Amniotic epithelial cell (primary cell): ENCODE measurements at places on chromosomes 4 and X.

DNA sequence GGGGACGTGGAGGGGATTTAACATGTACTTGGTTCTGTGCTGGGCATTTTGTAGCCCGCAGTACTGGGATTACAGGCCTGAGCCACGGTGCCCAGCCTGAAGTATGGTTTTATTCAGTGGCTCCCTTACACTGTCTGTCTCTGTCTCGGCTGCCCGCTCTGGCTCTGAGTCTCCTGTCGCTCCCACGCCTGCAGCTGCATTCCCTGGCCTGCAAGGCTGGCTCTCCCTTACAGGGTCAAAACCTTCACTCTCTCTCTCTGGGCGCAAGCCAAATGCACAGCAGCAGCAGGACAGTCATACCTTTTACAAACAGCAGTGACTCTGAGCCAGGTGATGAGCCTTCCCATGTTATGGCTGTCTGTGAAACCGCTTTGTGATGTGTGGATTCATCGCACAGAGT, 72.1 kb downstream of the HTRA3 start:
- DNase-seq = no peak

- DNase-seq = no peak
Observed at GRCh38 chrX:21657318-21658151, 595 bp downstream of the KLHL34 start.

DNA sequence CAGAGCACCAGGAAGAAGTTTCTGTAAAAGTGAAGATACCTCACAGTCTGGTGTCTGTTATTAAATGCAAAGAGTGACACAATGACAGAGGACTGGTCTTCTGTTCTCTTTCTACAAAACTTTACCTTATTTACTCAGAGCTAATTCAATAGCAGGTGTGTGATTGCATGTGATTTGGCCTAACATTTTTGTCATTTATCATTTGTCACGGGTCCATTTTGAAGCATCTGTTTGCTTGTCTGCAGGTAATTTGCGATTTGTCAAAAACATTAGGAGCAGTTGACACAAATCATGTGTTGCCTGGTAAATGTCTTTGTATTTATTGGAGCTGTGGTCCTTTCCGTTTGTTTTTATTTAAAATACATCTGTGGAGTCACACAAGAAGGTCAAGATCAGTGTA, 1232.4 kb downstream of the STIM2 start:
- no peak for DNase-seq

DNA sequence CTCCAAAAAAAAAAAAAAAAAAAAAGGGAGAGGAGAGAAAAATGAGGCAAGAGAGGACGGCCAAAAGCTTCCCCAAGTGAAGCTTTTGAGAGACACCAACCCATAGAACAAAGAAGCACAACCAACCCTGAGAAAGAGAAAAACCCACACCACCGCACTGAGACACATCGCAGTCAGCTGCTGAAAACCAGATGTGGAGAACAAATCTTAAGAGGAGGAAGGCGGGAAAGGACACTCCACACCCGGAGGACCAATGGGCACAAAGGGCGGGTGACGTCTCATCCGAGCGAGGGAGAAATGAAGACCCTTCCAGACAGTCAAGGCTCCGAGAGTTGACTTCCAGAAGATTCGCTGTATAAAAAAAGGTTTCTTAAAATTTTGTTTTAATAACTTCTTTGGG, 112.1 kb downstream of the AFAP1 start:
- DNase-seq = no peak

- DNase-seq = no peak
Observed at GRCh38 chr4:99762728-99763127, 53.9 kb upstream of the DAPP1 start.

GRCh38 chr4:150176547-150176946, 98.3 kb downstream of the DCLK2 start:
- no peak for DNase-seq

GRCh38 chr4:80195441-80196140, 1.7 kb upstream of the PRDM8 start:
- no peak for DNase-seq

DNA sequence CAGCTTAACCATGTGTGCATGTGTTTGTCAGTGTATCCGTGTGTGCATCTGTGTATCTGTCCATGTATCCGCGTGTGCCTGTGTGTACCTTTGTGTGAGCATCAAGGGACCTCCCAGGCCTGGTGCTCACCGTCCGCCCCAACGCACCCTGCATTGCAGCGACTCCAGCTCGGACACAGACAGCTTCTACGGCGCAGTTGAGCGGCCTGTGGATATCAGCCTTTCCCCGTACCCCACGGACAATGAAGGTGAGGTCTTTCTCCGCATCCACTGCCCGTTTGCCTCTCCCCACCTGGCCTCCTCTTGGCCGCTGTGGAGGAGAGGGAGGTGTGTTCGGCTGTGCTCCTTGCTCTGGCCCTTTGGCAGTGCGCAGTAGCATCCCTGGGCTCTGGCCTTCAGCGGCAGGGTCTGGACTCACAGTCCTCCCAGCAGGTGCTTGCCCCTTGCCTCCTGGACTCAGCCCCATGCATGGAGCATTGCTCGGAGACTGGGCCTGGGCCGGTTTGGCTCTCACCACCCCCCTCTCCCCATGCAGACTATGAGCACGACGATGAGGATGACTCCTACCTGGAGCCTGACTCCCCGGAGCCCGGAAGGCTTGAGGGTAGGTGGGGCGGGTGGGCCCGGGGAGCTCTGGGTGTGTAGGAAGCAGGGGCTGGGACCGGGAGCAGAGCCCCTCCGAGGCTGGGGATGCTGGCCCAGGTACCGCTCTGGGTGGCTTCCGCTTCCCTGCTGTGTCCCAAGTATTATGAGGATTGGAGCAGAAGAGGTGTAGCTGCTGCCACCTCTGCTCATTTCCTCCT, 16.4 kb upstream of the ADD1 start:
- DNase-seq = no peak

DNA sequence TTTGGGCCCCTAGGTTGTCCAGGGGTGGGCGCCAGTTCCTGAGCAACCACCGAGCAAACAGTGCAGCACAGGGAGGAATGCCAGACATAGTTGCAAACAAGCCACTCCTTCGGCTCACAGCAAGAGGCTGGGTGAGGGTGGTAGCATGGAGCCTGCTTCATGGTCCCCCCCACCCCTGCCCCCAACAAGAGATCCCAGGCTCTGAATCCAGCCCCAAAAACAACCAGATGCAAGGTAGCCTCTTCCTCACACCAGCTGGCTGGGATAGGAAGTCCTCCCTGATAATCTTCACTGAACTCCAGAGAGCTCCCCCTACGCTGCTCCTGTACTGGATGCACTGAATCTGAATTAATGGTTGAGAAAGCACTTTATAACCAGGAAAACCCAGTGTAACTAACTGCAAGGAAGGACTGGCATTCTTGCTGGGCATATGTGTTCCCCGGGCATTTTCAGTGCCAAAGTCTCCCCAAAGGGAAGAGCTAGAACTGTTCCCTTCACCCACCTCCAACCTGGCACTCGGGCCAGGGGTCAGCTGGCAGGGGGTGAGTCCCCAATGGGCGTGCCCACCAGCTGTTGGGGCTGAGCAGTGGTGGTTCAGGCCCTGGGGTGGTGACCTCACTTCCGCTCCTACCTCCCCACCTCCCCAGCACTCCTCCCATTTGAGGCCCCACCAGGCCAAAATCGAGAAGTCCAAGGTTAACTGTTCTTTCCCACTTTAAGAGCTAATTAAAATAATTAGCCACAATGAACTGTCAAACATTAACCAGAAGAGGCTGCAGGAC, 1.5 kb downstream of the ELF4 start:
- peak; percentile 32 for DNase-seq

- DNase-seq = peak; percentile 62
Observed at GRCh38 chr4:73976716-73977115, 5.1 kb downstream of the PF4 start.

DNA sequence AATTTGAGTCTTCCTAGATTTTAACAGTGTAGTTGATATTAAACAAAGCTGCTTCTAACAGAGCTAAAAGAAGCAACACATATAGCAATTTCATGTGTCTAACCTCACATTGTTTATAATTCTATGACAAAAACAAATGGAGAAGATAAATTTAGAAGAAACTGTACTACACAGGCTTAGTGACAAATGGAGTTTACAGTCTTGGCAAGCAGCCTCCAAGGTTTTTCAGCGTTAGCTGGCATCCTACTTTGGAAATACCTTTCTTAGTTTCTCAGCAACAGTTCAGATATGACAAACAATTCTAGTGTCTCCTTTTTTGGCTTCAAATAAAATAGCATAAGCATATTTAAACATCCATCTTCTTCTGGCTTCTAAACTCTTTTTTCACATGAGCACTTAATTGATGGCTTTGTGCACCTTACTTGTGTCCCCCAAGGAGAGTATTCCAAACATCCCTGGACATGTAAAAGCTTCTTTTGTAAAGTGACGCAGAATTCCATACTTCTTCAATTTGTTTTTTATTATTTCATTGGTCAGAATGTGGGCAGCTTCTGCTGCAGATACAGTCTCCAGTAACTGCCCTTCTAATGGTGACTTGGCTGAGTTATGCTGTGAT, 249.8 kb downstream of the ANTXR2 start:
- DNase-seq = peak; percentile 77

DNA sequence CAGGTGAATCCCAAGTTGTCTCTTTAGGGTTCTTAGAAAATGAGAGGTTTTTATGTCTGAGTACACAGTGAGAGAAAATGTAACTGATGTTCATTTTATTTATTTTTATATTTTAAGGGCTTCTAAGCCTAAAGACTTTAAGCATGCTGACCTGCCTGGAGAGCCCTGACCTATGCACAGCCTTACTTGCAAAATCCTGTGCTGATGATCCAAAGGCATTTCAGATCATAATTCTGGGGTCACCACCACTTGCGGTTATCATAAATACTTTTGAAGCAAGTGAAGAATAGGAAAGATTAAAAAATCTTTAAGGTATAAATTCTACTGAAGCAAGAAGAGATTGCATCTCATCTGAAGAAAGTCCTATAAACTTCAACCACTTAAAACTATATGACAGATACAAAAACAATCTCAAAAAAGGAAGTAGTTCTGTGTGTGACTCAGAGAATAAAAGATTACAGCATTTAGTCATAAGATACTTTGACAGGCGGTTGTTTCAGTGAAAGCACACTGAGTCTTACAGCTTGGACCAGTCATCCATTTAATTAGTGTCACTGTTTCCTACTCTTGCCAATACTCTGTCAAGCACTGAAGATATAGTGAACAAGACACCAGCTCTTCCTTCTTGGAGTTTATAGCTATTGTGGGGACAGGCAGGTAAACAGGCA, 245.2 kb upstream of the DIPK2B start:
- DNase-seq = peak; percentile 87

- no peak for DNase-seq
Observed at GRCh38 chr4:2408401-2408958, 10.0 kb downstream of the ZFYVE28 start.

- no peak for DNase-seq
Observed at GRCh38 chr4:161183729-161184128, 980.1 kb downstream of the FSTL5 start.

GRCh38 chr4:18859468-18859867, 837.9 kb upstream of the LCORL start:
- DNase-seq = no peak

DNA sequence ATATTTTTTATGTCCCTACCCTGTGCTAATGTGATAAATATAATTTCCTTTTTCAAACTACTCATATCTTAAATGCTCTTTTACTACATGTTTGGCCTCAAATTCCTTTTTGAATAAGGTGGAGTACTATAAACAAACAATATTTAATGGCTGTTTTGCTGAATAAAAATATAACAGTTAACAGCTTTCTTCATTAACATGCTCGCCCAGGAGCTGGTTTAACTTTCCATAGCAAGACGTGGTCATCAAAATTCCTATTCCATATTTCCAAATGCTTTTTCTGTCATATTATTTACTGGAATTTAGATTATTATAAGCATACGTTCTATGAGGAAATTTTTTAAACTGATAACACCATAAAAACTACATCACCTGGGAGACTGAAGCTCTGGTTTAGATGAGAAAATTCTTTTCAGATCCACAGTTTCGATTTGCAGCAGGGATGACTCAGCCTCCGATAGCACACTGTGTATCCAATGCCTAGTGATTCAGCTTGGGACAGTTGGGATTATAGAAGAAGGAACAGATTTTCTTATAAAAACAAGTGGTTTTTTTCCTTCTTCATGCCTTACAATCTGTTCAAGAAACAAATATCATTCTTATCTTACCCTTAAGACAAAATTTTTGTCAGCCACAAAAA, 129.1 kb downstream of the FBXO8 start:
- peak; percentile 85 for DNase-seq

GRCh38 chrX:16023790-16024734, 99.3 kb upstream of the GRPR start:
- peak; percentile 57 for DNase-seq

DNA sequence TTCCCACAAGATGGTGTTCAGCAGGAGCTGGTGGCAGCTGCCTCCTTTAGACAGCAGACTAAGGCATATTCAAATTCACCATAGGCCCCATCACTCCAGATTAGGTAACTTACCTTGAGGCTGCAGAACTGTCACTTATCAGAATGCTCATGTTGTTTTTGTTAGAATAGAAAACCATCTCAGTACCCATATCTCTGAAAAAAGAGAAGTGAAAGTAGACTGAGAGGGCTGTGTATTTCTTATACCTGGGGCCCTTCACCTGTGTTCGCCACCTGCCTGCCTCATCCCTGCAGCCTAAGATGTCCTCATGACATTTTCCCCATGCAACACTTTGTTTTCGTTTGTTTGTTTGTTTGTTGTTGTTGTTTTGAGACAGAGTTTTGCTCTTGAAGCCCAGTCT, 32.9 kb upstream of the SPRY1 start:
- no peak for DNase-seq

DNA sequence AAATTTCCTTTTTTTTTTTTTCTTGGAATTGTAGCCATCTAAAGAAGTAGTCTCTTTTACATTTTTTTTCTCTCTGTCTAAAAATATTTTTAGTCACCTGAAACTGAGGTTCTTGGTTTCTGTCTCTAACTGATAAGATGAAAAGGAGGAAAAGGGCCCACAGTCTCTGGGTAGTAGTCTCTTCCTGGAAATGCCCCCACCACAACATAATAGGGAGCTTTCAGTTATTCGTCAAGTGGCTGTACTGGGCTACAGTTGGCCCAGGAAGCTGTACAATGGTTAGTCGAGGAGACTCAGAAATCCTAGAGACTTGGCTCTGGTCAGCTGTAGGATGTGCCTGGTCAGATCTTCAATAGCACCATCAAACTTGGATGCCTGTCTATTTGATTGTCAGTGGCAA, 163.4 kb downstream of the ACTRT1 start:
- no peak for DNase-seq
